ENCODE measurements at places on chromosomes 4 and X.

DNA sequence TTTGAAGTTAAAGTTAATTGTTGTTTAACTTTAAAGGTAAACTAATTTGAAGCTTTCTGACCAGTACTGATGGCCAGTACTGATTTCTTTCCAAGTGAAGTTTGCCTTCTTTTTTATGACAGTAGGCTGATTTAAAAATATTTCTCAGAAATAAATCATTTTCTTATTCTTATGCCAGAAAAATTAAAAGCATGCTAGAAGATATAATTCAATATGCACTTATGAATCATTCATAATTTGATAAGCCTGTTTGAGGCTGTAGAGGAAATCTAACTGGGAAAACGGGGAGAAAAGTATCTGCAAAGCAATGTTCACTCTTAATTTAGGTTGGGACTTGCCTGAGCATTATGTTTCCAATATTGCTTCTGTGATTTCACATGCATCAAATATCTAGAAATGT, 1112.0 kb upstream of the INTU start:
- no peak for DNase-seq

DNA sequence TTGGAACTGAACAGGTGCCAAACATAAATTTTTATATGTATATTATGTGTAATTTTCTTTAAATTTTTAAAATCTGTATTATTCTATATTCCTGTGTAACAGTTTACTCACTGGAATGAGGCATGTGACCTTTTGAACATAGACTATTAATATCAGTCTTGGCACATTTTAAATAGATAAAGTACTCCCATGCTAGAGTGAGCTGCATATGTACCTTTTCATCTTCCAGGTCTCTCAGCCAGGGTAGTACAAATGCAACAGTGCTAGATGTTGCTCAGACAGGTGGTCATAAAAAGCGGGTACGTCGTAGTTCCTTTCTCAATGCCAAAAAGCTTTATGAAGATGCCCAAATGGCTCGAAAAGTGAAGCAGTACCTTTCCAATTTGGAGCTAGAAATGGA, 242.0 kb downstream of the RAPGEF2 start:
- DNase-seq: no peak

DNA sequence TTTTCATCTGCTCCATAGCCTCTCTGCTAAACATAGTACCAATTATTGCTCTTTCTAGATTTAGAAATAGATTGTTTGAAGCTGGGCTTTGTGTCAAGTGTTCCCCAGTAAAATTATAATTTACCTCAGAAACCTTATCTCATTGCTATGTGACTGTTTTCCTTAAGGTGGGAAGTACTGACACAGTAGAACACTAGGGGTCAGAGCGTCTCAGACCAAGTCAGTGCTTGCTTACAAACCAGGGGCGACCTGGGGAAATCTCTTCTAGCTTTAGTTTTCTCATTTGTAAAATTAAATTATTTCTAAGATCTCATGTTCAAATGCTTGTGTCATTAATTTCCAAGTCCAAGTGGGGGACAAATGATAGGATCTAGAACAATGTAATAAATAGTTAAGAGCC, 360.4 kb downstream of the RAPGEF2 start:
- DNase-seq: no peak

GRCh38 chrX:145609951-145610511, 207.6 kb upstream of the SLITRK2 start:
- DNase-seq: peak; percentile 81

DNA sequence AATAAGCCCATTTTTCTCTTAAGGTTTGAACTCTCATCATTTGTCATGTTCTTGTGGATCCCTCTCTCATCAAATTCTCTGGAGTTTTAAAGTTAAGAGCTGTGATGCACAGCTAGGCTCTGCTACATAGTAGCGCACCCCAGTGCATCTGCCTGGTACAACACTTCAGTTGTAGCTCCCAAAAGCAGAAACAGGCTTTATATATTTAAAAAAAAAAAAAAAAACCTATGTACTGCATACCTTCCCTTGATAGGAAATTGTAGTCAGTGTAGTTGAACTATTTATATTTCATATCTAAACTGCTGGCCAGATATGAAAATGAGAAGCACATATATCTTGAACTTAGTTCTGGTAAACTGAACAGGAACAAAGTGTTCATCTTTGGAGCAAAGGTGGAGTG, 131.4 kb downstream of the KLHL13 start:
- DNase-seq: no peak

DNA sequence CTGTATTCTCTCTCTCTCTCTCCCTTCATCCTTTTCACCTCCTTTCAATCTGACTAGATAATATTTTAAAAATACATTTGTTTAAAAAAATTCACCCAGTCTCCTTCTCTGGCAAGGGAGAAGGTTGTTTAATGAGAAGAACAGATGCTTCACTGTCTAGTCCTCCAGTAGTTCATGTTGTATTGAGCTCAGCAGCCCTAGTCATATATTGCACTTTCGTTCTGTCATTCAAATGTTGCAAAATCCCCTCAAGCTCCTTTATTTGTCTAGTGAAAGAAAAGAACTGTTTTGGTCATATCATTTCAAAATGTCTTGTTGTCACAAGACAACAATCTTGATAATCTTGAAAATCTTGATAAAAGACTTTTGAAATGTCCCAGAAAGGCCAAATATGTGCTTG, 248.0 kb downstream of the GALNTL6 start:
- DNase-seq: no peak

- no peak for DNase-seq
These were observed 183.4 kb downstream of the NPFFR2 start for GRCh38 chr4:72215198-72215597.

- no peak for DNase-seq
These were observed 23.6 kb upstream of the SMPX start for GRCh38 chrX:21781525-21781924.

DNA sequence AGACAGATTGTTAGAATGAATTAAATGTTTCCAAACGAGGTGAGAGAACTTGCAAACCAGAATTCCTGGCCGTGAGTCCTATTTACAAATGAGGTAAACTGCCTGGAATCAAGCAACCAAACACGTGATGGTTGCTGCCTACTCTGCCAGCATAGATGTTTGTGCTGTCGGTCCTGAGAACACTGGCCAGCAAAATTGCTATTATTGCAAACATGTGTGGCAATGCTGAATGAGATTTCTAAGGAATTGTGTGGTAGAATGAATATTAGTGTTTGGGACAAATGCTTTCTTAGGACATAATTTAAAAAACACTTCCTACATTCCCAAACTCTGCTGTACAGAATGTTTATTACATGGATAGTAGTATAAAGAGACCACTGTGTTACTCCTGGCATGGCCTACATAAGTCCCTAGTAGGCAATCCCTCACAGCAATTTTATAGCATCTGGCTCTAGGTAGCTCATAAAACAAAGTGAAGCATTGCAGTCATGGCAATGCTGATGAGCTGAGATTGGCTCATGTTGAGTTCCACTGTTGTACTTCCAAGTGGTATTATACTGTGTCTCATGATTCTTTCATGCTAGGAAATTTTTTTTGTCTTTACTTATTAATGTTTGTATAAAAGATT, 605.2 kb upstream of the EPHA5 start:
- no peak for DNase-seq

- DNase-seq: no peak
These were observed 16.6 kb upstream of the TCEAL5 start for GRCh38 chrX:103293118-103293517.

GRCh38 chr4:181517491-181517890, 725.7 kb upstream of the TENM3 start:
- DNase-seq: peak; percentile 33

GRCh38 chr4:56360071-56360470, 27.2 kb downstream of the AASDH start:
- peak; percentile 28 for DNase-seq

- peak; percentile 73 for DNase-seq
These were observed 85.2 kb upstream of the LNX1 start for GRCh38 chr4:53676402-53676871.

- DNase-seq: peak; percentile 27
These were observed 160.9 kb downstream of the GATB start for GRCh38 chr4:151599863-151600262.

GRCh38 chr4:99504804-99505502, 5.9 kb upstream of the C4orf17 start:
- DNase-seq: no peak

GRCh38 chr4:130808492-130808891, 1712.5 kb downstream of the C4orf33 start:
- no peak for DNase-seq

DNA sequence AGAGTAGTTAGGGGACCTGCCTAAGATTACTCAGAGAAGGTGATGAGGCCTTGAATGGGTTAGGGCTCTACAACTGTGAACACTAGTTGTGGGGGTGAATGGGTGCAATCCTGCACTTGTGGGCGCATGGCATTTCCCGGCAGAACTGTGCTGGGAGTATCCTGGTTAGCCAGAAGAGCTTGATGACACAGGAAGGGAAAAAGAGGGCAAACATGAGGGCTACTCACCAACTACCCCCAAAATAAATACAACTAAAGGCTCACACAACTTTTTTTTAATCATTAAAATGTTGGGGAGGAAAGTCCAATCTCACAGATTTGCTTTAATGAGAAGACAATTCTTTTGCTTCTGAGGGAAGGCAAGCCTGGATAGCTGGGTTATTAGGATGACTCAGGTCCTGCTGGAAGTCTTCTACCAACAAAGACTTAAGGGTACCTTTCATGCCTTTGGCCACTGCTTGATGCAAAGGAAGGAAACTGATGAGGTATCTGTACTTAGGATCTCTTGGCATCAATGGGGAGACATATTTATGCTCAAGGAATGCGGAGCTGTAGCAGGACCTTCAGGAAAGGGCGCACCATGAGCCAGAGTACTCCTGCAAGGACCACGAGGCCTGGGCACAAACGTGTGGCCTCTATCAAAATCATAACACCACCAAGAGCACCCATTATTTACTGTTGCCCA, 2.6 kb downstream of the PHKA2 start:
- no peak for DNase-seq

DNA sequence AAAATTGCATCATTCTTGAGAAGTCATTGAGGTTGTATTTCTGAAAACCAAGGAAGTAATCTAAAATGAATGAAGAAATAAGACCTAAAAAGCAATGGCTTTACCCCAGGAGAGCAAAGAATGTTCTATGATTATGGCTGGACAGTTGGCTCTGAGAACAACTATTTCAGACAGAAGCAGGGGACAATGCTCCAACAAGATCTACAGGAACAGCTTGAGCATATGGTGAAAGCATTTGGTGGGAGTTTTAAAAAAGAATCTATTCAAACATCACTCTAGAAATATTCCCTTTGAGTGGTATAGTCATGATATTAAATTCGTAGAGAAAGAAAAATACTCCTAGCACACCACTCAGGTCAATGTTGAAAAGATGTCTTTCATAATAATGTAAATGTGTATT, 26.7 kb downstream of the DYNLT3 start:
- no peak for DNase-seq

DNA sequence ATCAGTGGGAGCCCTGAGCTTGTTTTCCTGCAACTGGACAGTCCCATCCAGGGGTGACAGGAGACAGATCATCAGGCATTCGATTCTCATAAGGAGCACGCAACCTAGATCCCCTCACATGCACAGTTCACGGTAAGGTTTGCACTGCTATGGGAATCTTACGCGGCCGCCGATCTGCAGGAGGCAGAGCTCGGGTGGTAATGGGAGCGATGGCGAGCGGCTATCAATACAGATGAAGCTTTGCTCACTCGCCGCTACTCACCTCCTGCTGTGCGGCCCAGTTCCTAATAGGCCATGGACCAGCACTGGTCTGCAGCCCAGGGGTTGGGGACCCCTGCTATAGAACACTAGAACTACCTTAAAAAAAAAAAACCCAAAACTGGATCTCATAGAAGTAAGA, 45.4 kb downstream of the ARSD start:
- DNase-seq: no peak

DNA sequence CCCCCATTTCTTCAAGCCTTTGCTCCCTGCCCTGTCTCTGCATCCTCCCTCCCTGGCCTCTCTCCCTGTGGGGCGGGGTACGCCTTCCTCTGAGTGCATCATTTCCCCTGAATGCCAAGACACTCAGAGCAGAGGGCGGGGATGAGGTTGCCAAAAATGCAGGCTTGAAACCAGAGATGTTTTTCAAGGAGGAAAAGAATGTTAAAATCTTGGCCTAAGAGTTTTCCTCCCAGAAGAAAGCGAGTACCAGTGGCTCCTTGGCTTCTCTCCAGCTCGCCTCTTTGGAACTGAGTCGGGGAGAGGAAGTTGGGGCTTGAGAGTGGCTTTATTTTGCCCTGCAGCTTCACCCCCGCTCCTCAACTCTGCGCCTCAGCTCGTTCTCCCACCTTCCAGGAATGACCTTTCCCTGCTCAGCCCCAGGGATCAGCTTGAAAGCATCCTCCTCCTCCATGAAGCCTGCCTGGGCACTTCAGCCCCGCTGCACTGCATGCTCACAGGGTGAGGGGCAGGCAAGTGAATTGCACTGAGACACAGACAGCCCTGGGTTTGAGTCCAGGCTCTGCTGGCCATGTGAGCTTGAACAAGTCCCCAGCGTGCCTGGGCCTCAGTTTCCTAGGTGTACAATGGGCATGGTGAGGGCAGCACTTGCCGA, 57.5 kb upstream of the SORCS2 start:
- DNase-seq: peak; percentile 96

GRCh38 chr4:104330125-104330905, 164.4 kb downstream of the CXXC4 start:
- DNase-seq: no peak

- no peak for DNase-seq
These were observed 9.9 kb upstream of the SMIM20 start for GRCh38 chr4:25903900-25904747.

DNA sequence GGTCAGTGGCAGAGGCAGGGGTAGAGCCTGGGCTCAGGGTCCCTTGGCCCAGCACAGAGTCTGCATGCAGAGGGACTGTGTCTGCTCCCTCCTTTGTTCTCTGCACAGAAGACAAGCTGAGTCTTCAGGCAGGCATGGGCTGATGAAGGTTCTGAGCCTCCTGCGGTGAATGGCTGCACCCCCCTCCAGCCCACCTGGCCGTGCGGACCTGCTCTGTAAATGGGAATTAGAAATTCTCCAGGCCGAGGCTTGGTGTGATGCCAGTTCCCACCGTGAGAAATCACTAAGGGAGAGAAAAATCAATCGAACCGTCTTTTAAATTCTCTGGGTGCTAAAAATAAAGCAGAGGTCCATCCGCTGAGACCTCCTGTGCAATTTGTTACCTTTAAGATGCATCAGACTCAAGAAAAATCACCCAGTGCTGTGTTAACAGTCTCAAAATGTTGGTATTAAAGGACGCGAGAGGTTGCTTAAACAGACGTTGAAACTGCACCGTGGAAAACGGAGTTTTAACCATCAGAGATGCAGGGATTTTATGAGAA, 96.0 kb downstream of the WFS1 start:
- no peak for DNase-seq

Data from AG10803 (cell line).